Left cardiac atrium (tissue), 4 donors: ENCODE measurements at places on chromosomes 12 and 14. TPM values are rescaled to one million over a fixed set of nuclear protein-coding genes. Genes with fewer than 3 reads are reported as not detected.

The ENDOU gene
- total RNA-seq, result 0.68 TPM

The PLEK2 gene
- total RNA-seq, result 0.76 TPM

The CLEC1A gene
- total RNA-seq, result 4.6 TPM

The APOF gene
- not detected for total RNA-seq

The CHMP4A gene
- total RNA-seq, result 38.4 TPM

The RGS6 gene
- total RNA-seq, result 18.5 TPM

The PKP2 gene
- total RNA-seq, result 124 TPM

The PPP4R4 gene
- 0.18 TPM for total RNA-seq

The IL23A gene
- total RNA-seq, result not detected

The CD163L1 gene
- 10.5 TPM for total RNA-seq

The MYF5 gene
- not detected for total RNA-seq

The ACTR10 gene
- total RNA-seq, result 76.8 TPM

The SMCO2 gene
- total RNA-seq, result not detected

The ACOT4 gene
- 1.1 TPM for total RNA-seq

The WDHD1 gene
- total RNA-seq, result 2.6 TPM

The OR6C2 gene
- not detected for total RNA-seq

The GARIN6 gene
- not detected for total RNA-seq

The PAWR gene
- 23.7 TPM for total RNA-seq

The FBXO21 gene
- total RNA-seq, result 36.5 TPM

The DNAI7 gene
- 0.94 TPM for total RNA-seq

The TMEM116 gene
- total RNA-seq, result 18.8 TPM

The NAV3 gene
- total RNA-seq, result 3.9 TPM

The POU6F1 gene
- 8.3 TPM for total RNA-seq

The RPGRIP1 gene
- total RNA-seq, result 0.38 TPM

The PRKD1 gene
- total RNA-seq, result 6.3 TPM

The ACAD10 gene
- 17.7 TPM for total RNA-seq

The RND1 gene
- total RNA-seq, result 0.79 TPM

The PMEL gene
- total RNA-seq, result 0.81 TPM

The KICS2 gene
- 3.5 TPM for total RNA-seq

The EPYC gene
- total RNA-seq, result not detected

The FZD10 gene
- 0.12 TPM for total RNA-seq

The POMT2 gene
- 25.5 TPM for total RNA-seq

The HNF1A gene
- total RNA-seq, result not detected

The TAS2R31 gene
- total RNA-seq, result 0.68 TPM

The LMO3 gene
- total RNA-seq, result 7.6 TPM

The PDZRN4 gene
- 0.50 TPM for total RNA-seq
